D341Med (cell line): ENCODE measurements at places on chromosomes 2 and 18.

DNA sequence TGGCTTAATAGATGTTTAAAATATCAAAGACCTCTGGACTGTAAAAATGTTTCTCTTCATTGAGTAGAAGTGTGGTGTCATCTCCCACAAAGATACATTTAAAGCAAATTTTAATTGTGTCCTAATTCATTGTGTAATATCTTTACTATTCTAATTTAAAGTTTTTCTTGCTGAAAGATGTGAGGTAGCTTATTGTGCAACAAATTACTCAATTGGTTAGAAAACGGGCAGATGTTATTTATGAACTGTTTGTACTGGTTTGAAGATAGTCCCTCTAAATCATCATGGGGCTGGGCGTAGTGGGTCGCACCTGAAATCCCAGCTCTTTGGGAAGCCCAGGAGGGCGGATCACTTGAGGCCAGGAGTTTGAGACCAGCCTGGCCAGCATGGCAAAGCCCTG is 65.3 kb downstream of the CYBRD1 start:
- DNase-seq: no peak

DNA sequence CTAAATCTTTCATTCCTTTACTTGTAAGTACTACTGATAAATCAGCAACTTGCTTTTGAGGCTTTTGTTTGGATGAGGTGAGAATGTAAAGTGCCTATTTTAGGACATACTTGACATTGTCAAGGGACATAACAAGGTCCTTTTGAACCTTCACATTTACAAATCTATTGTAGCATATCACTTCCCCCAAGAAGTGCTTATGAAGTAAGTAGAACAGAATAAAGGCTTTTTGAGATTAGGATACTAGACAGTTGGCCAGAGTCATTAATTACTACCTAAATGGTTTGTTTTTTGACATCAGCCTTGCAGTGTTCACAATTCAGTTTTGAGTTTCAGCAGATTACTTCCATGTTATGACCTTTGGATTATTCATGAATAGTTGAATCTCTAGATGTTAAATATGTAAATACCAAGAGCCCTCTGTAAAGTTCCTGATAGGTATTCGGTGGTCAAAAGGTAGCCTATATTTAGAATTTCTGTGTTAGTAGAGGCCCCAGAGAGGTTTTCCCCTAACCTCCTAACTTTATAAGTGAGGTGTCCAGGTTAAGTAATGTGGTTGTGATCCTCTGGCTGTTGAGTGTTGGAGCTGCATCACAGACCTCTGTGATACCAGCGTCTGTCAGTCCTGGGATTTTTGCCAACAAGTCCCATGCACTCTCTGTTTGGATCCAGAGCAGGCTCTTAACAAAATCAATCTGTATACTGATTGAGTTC is 67.2 kb downstream of the LCLAT1 start:
- no peak for DNase-seq

DNA sequence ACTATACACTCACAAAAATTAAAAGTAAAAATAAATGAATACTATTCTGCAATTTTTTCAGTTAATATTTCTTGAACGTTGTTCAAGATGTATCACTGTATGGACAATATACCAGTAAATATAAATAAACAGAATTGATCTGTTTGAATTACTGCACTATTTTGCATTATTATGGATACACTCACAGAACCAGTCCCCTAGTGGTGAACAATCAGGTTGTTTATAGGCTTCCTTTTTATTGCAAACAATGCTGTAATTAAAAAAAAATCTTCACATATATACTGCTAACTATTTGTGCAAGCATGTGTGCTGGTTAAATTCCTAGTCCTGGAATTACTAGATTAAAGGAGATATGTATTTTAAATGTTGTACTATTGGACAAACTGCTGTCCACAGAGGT is 306.0 kb downstream of the FBXO15 start:
- DNase-seq: no peak

DNA sequence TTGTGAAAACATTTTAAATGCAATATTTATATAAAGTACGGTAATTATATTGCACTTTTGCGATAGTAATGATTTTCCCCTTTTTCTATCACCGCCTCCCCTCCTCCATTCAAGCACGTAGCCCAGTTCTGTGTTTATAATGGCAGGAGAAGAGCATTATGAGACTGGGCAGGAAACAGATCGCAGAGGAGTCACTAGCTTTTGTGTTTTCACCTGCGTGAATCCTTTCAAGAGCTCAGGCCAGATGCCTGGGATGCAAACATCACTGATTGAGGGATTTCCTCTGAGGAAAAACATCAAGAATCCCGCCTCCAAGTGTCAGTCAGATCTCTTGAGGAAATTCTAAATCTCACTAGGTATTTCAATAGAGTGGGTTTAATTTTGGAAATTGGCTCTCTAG is 178.4 kb upstream of the FN1 start:
- no peak for DNase-seq

- peak; percentile 19 for DNase-seq
These were observed 559 bp downstream of the TMEM37 start for GRCh38 chr2:119431976-119432850.

DNA sequence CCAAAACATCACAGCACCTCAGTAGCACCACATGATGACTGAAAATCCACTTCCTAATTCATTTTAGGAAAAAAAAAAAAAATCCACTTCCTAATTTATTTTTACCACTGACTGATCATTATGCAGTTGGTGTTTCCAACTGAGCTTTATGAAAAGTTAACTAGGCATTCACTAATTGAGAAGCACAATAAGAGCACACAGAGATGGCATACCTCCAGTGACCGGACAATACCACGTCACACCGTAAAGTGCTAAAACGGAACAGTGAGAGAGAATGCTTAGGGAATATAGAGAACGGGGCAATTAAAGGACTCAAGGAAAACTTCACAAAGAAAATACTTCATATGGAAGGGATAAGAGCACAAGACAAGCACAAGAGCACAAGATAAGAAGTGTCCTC is 212.5 kb downstream of the NBAS start:
- no peak for DNase-seq

GRCh38 chr2:47616506-47616905 is 166.4 kb upstream of the MSH6 start:
- DNase-seq: no peak

DNA sequence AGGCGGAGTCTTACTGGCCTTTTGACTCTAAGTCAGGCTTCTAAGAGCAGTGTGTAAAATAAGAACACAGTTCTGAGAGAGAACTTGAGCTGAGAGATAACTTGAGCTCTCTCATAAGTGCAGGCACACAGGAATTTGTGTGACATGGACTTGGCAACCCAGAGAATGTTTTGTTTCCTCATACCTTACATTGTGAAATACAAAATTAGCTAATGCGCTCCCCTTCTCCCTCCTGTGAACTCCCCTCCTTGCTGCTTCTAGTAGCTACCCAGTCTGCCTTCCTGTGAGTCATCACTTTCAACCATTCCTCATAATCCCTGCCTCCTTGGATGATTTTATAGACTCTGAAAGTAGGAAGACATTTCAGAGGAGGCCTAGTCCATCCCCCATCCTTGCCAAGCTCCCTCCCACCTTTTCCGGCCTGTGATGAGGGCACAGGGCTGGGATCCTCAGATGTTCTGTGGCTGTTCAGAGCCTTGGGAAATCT is 22.6 kb downstream of the FER1L5 start:
- no peak for DNase-seq

DNA sequence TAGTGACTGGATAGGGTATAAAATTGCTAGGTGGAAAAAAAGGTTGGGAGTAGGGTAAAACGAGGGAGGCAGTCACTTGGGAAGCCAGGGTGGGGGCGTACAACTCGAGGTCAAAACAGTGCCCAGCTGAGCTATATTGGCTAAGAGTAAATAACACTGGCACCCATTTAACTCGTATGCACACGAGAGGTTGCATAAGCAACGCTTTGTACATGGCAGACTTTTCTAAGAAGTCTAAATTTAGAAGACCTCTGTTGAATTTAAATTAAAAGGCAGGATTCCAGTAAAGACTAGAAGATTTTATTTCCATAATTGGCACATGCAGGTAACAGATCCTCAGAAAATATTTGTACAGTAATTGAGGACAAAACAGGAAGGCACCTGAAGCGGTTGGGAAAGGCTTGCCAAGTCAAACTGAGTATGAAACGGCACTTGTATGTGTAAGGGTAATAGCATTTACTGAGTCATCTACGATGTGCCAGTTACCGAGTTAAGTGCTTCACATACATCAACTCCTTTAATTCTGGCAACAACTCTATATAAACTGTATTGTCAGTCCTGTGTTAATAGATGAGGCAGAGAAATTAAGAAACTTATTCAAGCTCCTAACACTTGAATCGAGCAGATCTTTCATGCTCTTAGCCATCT is 1.4 kb upstream of the MALT1 start:
- DNase-seq: no peak

DNA sequence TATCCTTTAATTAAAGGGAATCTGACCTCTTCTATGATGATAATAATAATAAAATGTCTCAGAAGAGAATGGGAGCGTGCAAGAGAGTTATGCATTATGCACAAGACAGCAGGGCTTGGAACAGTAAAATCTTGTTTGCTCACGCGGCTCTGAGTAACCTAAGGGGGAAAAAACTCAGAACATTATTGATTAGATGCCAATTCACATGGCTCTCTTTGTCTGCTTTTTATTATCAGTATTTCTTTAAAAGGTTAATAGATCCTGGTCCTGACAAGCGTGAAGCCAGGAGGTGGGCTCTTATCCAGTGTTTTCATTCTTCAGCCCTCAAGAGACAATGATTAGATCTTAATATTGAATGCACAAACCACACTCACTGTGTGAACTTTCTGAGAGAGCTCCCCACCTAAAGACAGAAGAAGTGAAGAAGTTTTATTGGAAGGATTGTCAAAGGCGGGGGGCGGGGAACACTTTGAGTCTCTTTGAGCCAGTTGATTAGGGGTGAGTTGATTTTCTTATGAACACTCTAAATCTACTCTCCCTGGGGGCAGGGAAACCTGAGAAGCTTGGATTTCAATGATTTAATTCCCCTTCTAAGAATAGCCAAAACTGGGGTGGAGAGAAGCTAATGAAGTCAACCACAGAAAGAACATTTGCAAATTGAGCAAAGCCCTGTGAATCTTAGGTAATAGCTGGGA is 127.5 kb upstream of the CTAGE1 start:
- DNase-seq: no peak

DNA sequence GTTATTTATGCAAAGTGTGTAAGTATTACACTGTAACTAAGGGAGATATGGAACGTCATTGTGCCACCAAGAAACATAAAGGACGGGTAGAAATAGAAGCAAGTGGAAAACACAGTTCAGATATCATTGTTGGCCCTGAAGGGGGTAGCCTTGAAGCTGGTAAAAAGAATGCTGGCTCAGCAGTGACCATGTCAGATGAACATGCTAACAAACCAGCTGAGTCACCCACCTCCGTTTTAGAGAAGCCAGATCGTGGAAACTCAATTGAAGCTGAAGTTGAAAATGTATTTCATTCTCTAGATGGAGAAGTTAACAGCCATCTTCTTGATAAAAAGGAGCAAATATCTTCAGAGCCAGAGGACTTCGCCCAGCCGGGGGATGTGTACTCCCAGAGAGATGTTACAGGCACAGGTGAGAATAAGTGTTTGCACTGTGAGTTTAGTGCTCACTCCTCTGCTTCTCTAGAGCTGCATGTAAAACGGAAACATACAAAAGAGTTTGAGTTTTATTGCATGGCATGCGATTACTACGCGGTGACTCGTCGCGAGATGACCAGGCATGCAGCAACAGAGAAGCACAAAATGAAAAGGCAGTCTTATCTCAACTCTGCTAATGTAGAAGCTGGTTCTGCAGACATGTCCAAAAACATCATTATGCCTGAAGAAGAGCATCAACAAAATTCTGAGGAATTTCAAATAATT is 36.1 kb downstream of the ZNF407 start:
- no peak for DNase-seq

DNA sequence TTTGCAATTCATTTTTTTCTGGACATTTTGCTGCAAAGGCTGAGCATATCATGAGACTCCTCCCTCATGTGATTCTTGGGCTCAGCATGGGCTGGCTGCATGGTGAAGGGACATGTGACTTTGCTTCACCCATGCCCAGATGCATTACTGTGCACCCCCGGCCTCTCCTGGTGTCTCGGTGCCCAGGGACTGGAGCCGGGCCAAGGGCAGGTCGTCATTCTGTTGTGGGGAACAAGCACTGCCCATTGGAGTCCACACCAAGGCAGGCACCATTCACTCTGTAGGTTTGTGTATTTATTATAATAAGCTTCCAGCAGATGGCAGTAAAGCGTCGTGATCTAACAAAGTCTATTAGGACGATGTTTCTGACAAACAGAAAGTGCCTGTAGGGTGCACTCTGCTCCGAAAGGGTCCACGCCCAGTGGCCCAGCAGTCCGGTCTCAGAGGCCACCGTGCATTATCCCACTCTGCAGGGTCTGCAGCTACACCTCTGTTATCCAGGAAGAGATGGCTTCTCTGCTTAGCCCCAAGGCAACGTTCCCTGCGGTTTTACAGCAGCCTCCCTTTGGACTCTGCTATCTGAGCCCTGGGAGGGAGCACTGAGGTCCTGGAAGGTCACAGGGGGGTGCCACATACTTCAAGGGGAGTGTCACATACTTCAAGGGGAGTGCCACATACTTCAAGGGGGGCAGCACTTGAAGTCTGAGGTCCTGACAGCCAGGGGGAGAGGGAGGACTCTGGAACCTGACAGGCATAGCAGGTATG is 219.6 kb downstream of the TSN start:
- peak; percentile 70 for DNase-seq

DNA sequence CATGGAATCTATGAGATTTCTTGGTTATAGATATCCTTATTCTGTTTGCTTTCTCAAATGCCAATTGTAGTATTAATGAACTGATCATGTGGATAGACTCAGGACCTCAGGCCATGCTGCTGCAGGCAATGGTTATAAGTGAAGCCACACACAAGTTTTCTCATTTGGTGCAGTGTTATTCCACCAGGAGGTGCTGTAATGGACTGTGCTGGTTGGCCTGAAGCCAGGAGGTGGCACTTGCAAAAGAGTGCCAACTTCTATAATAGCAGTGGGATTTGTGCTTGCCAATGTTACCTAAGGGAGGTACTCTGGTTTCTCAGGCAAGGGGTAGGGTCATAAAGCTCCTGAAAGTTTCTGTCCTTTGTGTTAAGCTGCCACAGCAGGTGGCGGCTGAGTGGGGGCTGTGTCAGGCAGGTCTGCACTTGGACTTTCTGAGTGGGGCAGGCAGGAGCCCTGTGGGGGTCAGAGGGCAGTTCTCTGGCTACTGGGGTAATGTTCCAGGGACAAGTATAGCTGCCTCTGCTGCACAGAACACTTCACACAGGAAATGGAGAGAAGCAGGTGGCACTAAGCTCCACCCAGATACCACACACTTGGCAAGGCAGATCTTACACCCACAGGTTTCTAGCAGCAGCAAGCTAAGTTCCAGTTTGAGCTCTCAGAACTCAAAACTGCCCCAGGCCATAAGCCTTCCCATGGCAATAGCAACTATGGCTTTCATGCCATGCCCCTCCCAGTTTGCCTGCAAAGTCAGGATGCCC is 352.6 kb upstream of the CWC22 start:
- no peak for DNase-seq

DNA sequence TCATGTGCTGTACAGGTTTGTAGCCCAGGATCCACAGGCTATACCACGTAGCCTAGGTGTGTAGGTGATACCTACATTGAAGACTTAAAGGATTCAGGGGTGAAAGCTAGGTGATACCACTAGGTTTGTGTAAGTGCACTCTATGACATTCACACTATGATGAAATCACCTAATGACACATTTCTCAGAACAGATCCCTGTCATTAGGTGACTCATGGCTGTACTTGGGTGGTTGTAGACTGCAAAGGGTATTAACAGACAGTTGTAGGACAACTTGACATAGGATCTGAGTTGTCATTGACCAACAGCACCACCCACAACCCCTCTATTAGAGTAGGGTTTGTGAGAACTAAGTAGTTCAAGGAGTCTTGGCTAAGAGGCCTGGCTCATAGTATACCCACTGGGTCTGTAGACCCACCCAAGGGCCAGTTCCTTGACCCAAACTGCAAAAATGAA is 27.7 kb upstream of the SMCHD1 start:
- DNase-seq: no peak

GRCh38 chr2:58435246-58435645 is 194.1 kb upstream of the FANCL start:
- DNase-seq: no peak
